Activated effector memory CD4-positive, alpha-beta T cell treated with anti-CD3 and anti-CD28 coated beads, Interleukin-2, amount 50 U/mL, for 16 hours (primary cell): ENCODE measurements at places on chromosomes 6 and 20.

DNA sequence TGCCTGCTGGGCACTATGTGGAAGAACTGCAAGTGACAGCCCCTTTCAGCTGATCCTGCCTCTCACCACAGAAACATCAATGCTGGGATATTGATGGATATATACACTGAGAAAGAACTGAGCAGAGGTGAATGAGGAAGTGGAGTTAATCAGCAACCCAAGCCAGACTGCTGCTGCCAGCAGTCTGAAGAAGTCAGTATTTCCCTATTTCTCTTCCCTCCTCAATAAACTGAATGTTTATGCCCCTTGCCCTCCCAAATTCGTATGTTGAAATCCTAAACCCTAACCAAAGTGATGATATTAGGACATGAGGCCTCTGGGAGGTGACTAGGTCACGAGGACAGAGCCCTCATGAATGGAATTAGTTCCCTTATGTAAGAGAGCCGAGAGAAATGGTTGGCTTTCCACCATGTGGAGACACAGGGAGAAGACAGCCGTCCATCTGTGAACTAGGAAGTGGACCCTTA, 76.3 kb downstream of the CDK19 start:
- no peak for DNase-seq

DNA sequence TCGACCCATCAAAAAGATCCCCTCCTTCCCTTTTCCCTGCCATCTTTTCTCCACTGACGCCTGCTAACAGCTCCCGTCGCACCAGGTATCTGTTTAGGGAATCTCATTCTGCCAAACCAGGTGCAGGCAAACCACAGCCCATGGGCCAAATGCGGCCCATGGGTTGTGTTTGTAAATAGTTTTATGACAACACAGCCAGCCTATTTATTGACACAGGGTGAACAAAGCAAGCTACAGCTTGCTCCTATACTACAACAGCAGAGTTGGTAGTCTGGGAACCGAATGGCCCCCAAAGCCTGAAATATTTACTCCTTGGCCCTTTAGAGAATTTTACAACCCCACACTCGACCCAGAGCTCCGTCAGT, 16.4 kb downstream of the NFATC2 start:
- no peak for DNase-seq

DNA sequence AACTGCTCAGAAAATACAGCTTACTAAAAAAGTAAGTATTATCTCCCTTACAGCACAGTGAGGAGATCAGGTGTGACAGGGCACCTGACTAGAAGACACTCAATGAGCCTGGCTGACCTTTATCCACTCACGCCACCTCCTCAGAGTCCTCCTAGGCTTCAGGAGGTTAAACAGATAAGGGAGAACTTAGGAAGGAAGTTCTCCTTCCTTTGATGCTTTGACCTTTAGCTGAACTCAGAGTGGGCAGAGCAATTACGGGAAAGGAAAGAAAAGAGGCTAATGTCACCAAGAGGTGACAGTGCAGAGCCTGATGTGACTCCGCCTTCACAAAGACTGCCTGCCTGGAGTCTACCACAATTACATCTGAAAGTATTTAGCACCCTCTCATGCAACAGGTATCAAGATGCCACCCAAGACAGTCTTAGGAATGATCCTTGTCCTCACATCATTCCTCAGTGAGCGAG, 36.7 kb downstream of the MAN1A1 start:
- no peak for DNase-seq

DNA sequence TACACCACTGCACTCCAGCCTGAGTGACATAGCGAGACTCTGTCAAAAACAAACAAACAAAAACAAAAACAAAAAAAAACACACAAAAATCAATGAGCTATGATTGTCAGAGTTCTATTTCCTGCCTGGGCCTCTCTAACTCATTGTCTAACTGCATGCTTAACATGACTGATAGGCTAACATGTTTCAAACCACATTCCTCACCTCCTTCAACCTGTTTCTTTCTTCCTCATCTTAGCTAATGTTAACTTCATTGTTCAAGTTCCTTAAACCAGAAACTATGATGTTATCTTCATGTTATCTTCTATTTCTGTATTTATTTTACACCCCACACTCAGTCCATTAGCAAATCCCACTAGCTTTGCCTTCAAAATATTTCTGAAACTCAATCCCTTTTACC, 41.5 kb downstream of the BEND6 start:
- DNase-seq = no peak

GRCh38 chr20:18808712-18809111, 4.9 kb upstream of the SCP2D1 start:
- DNase-seq = no peak

- DNase-seq = no peak
These were observed 60.6 kb downstream of the ADNP start for GRCh38 chr20:50870561-50871161.

- DNase-seq = no peak
These were observed 6.1 kb downstream of the CST5 start for GRCh38 chr20:23873370-23874015.

GRCh38 chr20:34876406-34877282, at the start of gene ACSS2:
ACSS2 (plus strand) TSS chr20:34876612; CDS start chr20:34876646, 34 bp downstream.
- peak; percentile 98 for DNase-seq

DNA sequence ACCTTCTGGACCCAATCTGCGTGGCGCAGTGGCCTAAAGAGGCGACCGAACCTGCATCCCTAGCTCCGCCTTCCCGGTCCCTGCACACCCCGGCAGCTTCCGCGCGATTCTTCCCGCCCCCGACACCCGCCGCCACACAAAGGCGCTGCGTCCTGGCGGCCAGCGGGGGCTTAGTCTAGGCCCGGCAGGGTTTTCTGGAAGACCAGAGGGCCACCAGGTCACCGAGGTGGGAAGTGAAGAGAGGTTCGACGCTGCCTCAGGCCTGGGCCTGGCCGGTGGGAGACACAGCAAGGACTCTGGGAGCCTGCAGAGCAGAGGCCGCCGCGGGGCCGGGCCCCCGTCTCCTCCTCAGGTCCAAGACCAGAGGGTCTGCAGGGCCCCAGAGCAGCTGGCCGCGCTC, 154.9 kb downstream of the OR2B2 start:
- peak; percentile 84 for DNase-seq

DNA sequence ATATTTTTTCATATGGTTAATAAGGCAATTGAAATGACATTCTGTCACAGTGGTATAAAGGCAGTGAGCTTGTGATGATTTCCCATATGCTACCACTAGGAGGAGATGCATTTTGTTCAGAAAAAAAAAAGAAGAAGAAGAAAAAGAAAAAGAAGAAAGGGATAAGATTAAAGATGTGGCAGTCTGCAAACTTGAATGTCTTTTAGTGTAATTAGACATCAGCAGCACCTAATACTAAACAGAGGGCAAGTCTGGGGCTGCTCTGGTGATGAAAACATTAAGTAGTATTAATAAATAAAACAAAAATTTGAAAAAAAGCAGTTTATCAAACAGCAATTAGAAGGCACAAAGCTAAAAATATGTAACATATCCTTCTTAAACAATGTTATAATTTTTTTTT, 95.4 kb upstream of the DEFB112 start:
- DNase-seq = no peak

DNA sequence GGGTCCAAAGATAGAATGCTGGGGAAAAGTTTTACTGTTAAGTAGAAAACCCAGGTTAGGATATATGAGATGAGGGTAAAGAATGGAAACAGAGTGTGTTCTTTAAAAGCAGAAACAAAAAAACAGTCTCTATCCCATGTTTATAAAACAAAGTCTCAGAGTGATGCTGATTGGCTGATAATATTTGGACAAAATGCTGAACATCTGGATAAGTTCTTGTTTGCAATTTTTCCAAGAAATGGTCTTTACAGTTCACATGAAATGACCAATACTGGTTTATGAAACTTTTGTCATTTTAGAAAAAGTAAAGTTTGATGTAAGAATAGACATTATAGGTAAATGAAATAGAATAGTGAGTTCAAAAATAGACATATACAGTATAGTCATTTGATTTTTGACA, 96.2 kb upstream of the EYS start:
- no peak for DNase-seq

DNA sequence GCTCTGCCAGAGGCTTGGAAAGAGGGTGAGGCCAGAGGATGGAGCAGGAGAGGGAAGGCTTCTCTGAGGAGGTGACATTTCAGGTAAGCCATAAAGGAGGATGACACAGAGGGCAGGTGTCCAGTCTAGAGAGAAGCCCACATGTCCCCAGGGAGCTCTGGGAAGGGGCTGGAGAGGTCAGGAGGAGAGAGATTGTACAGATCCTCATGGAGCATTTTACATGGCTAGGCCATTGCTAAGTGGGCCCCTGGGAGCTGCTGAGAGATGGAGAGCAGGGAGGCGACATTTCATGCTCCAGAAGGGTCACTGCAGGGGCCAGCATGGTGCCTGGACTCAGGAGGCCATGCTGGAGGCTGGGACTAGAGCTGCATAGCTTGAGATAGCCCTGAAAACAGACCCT, 124.5 kb downstream of the TOX2 start:
- peak; percentile 39 for DNase-seq

GRCh38 chr6:17381424-17382147, 11.8 kb upstream of the CAP2 start:
- DNase-seq = no peak

DNA sequence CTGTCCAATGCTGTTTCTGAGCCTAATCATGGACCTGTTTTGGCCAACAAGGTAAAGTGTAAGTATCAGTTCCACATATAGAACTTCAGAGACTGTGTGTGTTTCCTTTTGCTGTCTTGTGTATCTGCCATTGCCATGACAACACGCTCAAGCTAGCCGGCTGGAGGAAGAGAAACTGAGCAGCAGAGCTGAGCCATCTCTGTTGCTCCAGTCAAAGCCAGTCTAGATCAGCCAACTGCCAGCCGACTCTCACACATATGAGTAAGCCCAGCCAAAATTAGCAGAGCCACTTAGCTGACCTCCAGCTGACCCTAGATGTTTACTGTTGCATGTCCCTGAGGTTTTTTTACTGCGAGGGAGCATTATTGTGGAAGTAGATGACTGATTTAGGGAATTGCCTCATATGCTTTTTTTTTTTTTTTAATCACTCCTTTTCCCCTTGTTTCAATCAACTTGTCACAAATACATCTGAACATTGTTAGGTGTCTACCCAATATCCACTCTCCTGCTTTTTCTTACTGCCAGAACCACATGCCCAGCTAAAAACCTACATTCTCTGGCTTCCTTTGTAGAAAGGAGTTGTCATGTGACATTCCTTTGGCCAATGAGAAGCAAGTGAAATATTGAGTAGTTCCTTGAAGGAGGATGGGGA, 304.3 kb upstream of the SUPT3H start:
- peak; percentile 70 for DNase-seq

DNA sequence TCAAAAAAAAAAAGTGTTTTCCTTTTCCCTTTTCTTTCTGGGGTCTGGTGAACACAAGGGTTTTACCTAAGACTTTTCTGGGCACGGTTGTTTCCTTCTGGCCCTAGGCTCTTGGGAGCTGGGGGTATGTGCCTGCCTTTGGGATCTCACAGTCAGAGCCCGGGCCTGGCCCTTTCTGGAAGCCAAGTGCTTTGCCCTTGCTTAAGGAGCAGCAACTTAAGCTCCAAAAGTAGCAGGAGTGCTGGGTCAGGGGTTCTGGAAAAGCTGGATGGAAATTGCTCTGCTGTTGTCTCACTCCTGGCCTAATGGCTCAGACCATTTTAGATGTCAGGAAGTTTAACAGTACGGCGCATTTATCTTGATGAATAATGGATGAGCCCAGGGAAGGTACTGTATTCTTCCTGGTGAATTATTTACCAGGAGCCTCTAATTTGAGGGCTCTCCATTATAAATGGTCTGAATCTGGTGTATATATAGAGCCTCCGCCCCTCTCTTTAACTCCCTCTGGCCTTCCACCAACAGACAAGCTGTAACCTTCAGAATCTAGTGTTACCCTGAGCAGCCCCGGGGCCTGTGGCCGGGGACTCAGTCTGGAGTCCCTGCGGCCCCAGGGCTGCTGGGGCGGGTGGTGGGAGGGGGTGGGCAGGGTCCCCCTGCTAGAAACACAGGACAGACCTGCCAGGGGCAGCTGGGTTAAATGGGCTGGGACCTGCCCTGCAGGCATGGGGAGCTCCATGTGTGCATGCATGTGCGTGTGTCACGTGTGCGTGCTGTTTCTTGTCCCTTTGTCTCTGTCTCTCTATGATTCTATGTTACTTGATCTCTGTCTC, 37.5 kb downstream of the PTK7 start:
- DNase-seq = no peak

- DNase-seq = no peak
These were observed 31.2 kb upstream of the SMIM28 start for GRCh38 chr6:138346302-138347195.

DNA sequence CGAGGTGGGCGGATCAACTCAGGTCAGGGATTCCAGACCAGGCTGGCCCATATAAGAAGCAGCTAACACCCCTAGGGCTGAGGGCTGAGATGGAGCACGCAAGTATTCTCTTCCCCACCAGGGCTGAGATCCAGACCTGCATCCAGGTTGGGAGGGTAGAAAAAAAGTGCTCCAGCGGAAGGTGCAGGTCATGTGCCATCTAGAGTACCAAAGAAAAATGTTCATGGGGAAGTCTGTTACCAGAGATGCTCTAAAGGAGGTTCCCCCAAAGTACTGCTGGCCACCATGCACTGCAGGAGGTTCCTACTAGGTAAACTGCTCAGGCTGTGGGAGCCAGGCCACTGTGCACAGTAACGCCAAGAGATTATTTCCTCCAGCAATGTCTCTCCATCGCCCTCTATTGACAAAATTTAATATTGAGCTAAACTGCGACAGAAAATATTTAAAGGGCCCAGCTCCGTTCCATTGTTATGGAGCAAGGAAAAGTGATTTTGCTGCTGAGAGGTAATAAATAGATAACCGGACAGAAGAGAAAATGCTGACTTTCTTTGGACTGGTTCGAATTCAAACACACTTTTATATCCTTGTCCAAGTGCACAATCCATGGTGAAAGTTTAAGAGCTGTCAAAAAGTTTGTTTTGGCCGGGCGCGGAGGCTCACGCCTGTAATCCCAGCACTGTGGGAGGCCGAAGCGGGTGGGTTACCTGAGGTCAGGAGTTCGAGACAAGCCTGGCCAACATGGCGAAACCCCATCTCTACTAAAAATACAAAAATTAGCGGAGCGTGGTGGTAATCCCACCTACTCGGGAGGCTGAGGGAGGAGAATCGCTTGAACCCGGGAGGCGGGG, 159.9 kb downstream of the OR2B2 start:
- peak; percentile 76 for DNase-seq

DNA sequence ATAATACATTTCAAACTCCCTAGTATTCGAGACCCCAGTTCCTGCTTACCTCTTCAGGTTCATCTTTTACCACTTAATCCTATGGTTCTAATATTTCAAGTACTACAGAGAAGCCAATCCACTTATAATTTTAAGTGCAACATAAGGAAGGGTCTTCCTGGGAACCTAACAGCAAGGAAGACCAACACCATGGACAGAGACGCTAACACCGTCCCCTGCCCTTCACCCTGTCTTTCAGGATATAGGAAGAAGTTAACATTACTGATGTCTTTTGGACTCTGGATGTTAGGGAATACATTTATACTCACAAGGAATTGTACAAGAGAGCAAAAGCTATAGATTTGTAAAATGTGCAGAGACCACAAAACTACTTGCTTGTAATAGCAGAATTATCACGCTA, 565.0 kb upstream of the CHD6 start:
- no peak for DNase-seq

GRCh38 chr6:52016915-52017748, 70.3 kb downstream of the PKHD1 start:
- no peak for DNase-seq
